AG09309 (cell line): ENCODE measurements at places on chromosomes 2 and 18.

DNA sequence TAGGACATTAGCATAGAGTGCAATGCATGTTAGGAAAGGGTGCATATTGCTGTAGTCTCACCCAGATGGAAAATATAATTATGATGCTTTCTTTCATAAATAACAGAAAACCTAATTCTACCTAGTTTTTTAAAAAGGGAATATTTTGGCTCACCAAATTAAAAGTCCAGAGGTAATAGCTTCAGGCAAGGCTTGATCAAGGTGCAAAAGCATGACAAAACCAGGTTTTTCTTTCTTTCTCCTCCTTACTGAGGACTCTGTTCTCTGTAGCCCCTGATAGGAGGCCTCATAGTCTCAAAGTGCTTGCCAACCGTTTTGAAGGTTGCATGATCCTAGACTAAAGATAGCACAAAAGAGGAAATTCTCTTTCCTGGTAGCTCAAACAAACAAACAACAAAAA lies 349.9 kb downstream of the CTNNA2 start:
- no peak for DNase-seq

DNA sequence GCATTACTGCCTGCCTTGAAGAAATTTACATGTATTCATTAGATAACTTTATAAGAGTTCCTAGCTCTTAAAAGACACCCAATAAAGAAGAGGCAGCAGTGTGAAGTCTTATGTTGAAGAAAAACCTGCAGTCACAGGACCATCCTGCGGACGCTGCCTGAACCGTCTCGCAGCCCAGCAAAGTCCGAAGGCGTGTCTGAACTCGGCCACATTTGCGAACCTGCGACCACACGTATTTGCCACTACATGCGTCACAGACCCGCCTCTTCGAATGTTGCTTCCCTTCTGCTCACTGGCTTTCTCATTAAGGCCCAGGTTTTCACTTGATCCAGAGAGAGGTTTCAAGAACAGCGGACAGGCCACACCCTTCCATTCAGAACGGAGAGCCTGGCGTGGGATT lies 41.2 kb downstream of the CNGA3 start:
- DNase-seq: no peak

DNA sequence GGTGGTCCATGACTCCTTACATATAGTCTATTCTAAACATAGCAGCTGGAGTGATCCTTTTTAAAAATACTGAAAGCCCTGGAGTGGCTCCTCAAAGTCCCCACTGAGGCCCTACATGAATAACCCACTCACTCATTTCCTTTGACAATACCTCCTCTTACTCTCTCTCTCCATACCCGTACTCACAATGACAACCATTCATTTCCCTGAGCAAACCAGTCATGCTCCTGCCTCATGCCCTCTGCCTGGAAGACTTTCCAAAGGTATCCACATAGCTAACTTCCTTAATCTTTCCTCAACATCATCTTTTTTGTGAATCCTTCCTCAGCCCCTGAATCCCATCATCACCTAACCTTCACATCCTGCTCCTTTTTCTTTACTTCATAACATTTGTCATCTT lies 102.6 kb downstream of the BAZ2B start:
- DNase-seq: no peak

DNA sequence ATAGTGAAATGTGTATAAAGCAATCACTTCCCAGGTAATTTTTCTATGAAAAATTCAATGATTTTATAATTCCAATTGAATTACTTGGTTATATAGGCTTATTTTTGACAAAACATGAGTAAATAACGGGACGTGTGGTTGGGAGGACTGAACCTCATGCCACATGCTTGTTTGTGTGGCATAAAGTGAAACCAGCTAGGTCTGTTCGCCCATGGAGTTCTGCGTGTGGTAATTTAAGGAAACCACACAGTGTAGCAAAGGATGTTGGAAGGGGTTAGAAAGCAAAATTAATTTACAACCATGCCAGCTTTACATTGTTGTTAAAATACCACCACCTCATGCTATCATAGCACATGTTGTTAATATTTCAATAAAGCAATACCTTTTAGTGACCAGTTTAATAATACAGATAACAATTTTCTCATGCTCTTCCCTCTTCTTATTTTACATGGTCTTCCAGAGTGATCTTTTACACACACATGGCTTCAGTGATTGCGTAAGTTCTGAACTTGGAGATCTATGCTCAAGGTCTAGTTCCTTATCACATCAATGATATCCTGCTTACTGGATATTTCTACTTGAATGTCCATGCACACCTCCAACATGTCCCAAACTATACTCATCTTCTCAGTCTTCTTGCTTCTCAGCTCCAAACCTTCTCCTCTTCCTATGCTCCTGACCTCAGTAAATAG lies 156.4 kb upstream of the ITGA4 start:
- no peak for DNase-seq

DNA sequence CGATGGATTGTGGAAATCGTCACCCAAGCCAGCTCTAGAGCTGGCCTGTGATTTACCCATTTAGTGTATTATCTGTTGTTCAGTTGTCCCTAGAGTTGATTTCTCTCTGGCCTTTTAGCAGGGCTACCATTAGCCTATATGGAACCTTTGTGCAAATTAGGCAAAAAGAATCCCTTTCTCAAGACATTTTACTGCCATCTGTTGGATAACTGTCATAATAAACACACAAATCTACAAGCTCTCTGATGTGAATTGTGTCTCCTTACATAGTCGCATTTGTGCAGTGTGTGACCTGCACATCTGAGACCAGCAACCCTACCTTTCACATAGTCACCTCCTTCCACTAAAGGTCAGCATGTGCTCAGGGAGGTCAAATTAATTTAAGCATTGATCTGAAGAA lies 34.0 kb downstream of the LOXHD1 start:
- DNase-seq: no peak

DNA sequence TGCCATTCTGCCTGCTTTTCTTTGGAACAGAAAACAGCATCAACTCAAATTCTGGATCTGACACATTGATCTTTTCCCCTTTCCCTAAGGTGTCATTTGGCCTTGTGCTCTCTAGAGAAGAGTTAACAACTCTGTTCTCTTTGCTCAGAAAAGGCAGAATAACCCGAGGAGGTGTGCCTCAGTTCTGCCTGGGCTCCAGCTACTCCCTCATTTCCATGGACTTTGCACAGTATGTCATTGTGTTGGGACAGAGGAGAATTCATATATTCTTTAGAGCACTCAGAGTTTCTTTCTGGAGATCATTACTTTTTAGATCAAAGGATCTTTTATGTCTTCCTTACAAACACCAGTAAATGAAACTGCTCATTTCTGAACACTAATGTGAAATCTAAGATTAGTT lies 249.1 kb downstream of the PHLPP1 start:
- no peak for DNase-seq

DNA sequence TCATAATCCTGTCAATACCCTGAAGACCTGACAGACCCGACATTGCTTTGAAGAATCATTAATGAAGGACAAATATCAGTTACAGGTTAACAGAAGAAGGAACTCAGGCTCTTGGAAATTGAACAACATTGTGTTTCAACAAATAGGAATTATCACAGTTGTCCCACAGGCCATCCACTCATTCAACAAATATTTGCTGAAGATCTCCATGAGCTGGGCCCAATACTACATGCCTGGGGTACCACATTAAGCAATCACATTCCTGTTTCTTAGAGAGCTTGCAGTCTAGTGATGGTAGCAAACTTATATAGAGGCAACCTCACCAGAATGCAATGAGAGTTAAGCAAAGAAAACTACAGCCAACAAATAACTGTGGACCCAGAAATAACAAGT lies 671.6 kb upstream of the ACVR2A start:
- no peak for DNase-seq

GRCh38 chr18:24470805-24471204 lies 10.4 kb downstream of the HRH4 start:
- no peak for DNase-seq

DNA sequence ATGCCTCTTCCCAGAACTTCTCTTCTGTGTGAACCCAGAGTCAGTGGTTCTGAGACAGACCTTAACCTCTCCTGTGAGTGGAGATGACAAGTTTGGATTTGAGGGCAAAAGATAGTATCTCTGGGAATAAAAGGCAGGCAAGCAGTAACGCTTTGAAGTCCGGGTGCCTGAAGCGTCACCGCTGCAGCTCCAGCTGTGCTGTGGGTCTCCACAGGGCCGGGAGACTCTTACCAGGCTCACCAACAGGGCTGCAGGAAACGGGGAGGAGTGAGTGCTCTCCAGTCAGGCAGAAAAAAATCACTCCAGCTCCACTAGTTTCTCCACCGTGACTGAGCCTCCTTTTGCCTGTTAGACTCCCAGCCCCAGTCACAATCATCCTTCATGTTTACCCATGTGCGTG lies 79.7 kb upstream of the MAP4K4 start:
- DNase-seq: no peak

GRCh38 chr2:128686497-128686859 lies 367.8 kb upstream of the HS6ST1 start:
- DNase-seq: no peak
